ENCODE measurements at places on chromosomes 2 and 18.

DNA sequence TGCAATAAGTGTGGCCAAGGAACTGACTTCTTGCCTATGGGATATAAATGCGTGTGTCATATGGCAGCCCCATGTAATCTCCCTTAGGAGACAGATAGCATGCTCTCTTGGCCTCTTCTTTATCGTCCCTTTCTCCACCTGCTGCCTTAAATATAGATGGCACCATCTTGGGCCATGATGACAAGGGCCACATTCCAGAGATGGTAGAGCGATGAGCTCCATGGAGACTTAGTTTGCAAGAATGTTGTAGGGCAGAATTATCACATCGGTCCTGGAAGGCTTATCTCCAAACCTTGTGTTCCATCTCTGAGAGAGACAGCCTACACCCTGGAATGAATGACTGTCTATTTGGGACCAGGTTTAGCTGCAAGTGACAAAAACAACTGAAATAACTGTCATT lies 536.7 kb downstream of the TNS1 start:
- DNase-seq, result no peak

- DNase-seq, result no peak
Measured at GRCh38 chr2:144229296-144229695, 290.6 kb downstream of the ZEB2 start.

GRCh38 chr2:186486651-186487647 lies 889 bp downstream of the ZC3H15 start:
- DNase-seq, result no peak

DNA sequence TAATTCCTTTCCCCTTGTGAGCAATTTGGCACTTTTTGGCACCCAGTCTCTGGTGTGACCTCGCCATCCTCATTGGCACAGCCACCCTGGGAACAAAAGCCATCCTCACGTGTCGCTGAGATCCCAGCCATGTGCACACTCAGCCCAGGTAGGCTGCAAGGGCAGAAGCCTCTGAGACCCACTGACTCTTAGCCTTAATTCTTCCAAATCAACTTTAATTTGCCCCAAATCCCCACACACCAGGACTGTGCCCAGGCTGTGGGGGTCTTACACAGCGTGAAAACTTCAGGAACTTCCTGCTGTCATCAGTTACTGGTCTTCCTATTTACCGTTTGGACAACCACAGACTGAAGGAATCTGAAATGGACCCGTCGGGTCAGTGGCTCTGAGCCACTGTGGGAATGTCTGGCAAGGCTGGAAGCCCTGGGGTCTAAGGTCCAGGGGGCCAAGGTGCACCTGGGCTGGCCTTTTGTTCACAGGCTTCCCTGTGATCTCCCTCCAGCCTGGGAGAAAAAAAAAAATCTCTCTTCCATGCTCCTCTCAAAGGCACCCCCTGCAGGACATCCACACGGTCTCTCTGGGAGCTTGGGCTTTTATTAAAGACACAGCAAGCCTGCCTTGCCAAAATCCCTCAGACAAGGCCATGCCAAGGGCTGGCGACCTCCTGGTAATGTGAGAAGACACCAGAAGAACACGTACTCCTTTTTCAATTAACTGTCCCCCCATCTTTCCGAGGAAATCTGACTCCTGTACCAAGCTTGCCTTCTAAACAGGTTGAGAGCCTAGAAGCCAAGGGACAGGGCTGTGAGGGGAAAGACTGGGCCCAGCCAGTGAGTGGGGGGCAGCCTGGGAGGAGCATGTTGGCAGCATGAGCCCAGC lies 42.1 kb upstream of the LAPTM4A start:
- no peak for DNase-seq

DNA sequence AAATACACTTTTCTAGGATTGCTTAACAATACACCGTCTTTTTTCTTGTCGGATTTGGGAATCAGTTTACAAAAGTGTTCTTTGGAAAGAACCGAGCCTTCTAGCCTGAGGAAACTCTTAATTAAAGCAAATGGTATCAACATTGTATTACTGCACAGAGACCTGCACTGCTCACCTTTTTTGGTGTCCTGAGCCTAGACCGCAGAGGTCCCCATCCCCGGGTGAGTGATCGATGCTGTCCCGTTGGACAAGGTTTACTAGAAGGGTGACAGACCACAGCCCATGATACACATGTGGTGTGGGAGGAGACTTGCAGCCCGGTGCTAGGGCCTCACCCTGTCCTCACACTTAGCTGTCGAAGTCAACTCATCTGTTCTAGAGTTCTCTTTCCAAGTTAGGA lies 55.3 kb downstream of the TSHZ1 start:
- DNase-seq, result no peak

GRCh38 chr2:88828397-88829137 lies 137.1 kb downstream of the RPIA start:
- no peak for DNase-seq

DNA sequence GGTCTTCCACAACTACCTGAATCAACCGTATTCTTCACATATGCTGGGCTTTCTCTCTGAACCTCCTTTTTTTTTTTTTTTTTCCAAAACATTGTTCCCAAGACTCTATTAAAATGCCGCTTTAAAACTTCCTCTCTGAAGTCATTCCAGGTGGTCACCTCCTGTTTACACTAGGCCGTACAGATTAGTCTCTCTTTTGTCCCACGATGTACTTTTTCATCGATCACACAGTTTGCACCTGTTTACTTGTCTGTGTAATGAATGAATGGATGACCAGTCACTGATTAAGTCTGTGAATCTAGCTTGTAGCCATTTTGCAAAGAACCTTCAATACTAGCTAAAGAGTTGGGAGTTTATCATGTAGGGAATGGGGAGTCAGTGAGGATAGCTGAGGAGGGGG lies 16.7 kb upstream of the FAM228A start:
- no peak for DNase-seq

GRCh38 chr2:185811580-185811979 lies 73.0 kb downstream of the FSIP2 start:
- no peak for DNase-seq

GRCh38 chr18:48605408-48605845 lies 66.6 kb downstream of the CTIF start:
- DNase-seq, result no peak

DNA sequence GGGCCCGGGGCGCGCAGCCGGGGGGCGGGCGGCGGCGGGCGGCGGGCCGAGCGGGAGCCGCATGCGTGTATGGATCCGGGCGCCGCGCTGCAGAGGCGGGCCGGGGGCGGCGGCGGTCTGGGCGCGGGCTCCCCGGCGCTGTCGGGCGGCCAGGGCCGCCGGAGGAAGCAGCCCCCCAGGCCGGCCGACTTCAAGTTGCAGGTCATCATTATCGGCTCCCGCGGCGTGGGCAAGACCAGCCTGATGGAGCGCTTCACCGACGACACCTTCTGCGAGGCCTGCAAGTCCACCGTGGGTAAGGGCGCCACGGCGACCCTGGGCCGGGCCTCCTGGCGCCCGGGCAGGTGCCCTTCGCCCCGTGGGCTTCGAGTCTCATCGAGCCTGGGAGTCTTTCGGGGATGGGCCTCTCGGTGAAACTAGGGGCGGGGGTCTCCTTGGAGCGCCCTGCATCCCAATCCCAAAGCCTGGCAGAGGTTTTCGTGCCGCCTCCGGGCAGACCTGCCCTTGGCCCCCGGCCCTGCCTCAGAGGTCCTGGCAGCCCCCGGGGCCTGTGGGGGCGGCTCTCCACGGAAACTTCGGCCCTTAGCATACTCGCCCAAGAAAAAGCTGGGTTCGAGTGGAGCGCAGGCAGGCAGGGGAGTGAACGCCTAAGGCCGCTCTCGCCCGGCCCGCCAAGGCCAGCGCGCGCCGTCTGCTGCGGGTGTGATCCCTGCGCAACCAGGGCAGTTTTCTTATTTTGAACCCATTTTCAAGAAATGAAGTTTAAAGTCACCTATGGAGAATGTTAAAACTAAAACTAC lies 622 bp downstream of the RAB12 start:
- DNase-seq, result peak; percentile 14

- no peak for DNase-seq
Measured at GRCh38 chr2:11773747-11774525, 27.5 kb downstream of the LPIN1 start.

- no peak for DNase-seq
Measured at GRCh38 chr18:21099442-21099841, 12.2 kb downstream of the ROCK1 start.

DNA sequence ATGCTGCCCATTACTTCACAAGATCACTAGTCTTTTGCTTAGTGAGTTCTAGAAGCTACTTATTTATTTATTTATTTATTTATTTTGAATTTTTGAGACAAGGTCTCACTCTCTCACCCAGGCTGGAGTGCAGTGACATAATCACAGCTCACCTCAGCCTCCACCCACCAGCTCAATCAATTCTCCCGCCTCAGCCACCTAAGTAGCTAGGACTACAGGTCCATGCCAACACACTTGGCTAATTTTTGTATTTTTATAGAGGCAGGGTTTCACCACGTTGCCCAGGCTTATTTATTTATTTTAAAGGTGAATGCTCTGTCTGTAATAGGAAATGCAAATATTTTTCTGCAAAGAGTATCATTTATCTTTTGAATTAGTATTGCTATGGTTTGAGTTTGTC lies 67.7 kb downstream of the ATAD2B start:
- no peak for DNase-seq

DNA sequence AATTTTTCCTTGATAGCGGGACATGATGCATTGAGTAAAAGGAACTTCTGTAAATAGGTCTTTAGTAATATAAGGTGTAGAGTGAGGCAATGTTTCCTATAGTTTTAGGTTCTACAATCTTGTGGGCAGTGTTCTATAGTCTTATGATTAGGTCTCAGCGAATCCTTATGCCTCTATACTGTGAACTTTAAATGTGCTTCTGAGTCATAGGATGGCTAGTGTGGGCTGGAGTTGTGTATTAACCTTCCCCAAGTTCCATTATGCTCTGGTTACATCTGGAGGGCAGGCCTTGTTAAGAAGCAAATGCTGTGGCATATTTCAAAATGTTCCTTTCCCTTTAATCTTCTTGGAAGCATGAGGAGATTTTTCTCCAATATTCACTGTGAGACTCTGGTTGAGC lies 73.5 kb downstream of the ROCK2 start:
- DNase-seq, result no peak

- no peak for DNase-seq
Measured at GRCh38 chr18:79600141-79600540, 79.5 kb upstream of the CTDP1 start.

- DNase-seq, result no peak
Measured at GRCh38 chr2:148719941-148720436, 75.4 kb downstream of the EPC2 start.

DNA sequence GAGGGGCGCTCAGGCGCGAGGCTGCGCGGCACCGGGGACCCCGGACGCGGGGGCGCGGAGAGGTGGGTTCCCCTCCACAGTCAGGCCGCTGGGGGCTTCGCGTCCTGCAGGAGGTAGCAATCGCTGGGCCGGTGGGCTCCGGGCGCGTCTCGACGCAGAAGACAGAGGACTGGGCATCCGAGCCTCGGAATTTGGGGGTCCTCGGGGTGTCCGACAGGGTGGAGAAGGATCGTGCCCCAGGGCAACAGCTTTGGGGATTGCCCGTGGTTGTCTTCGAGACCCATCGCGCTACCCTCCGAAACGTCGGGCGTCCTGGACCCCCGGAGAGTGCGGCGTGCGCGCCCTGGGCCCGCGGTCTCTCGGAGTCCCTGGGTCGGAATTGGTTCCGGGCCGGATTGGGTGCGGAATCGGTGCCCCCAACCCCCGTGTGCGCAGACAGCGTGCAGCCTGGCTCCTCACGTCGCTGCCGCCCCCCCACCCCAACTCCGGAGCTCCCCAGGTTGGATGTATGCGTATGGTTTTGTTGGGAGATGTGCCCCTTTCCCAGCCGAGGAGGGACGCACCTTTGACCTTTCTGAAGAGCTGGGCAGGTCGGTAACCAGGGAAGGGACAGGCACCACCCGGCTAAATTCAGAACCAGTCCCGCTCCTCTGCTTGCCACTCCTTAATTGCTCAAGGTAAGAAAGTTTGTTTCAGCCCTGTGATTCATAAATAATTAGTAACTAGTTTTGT lies 750 bp downstream of the NPAS2 start:
- peak; percentile 9 for DNase-seq

- DNase-seq, result no peak
Measured at GRCh38 chr2:64448041-64448426, 5.9 kb upstream of the LGALSL start.

GRCh38 chr2:100197631-100198153 lies 55.3 kb upstream of the AFF3 start:
- DNase-seq, result no peak

- no peak for DNase-seq
Measured at GRCh38 chr2:67208887-67209500, 188.1 kb upstream of the ETAA1 start.

DNA sequence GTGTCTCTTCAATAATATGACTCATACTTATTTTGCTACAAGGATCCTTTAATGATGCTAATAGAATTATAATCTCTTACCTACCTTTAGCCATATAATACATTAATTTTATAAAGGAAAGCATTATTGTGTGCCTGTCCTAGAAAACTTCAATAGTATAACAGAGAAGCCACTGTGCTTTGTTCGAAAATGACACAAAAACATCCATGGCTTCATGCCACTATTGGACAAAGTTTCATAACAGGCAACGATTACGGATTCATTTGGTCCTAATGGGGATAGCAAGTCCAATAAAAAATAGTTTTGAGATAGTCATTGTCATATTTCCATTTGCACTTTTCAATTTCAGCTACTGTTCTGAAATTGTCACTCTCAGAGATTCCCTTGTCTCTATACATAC lies 52.5 kb upstream of the CCDC150 start:
- DNase-seq, result no peak

GRCh38 chr18:10166164-10166807 lies 252.5 kb downstream of the VAPA start:
- DNase-seq, result no peak

DNA sequence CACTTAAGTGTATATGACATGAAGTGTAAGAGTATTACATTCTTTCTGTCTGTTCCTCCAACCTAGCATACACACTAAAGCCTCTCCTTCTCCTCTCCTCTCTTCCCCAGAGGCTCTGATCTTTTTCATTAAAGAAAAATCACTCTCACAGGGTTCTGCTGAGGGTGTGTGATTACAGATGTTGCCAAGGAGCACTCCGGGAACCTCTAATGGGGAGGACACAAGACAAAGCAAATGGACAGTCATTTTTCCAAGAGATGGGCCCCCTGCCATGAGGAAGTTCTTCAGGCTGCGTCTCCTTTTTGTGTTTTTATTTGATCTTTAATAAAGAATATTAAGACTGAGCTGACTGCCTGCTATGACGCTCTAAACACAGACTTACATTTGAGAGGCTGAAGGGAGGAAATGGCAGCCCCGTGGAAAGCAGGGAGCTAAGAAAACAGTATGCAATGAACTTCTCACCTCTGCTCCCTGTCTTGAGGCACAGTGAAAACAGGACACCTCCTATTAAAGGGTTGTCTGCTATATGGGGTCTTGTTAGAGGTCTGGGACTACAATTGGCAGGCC lies 578.1 kb downstream of the PIK3C3 start:
- DNase-seq, result no peak

Measured in activated T-cell treated with anti-CD3 and anti-CD28 coated beads for 48 hours (primary cell).